ENCODE measurements at places on chromosomes 1 and 21.

GRCh38 chr1:150429805-150430204 is 57.4 kb upstream of the TARS2 start:
- no peak for DNase-seq

DNA sequence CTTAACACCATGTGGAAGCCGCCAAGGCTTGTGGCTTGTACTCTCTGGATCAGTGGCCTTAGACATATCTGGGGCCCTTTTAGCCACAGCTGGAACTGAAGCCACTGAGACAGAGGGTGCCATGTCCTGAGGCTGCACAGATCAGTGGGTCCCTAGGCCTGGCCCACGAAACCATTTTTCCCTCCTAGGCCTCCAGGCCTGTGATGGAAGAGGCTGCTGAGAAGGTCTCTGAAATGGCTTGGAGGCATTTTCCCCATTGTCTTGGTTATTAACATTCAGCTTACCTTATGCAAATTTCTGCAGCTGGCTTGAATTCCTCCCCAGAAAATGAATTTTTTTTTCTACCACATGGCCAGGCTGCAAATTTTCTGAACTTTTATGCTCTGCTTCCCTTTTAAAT is 15.1 kb upstream of the DPH5 start:
- no peak for DNase-seq

GRCh38 chr1:239829535-239829934 is 262.1 kb upstream of the FMN2 start:
- no peak for DNase-seq

- no peak for DNase-seq
Measured at GRCh38 chr1:245098924-245099323, 55.9 kb upstream of the KIF26B start.

- DNase-seq, result no peak
Measured at GRCh38 chr1:227532019-227532619, 31.2 kb upstream of the ZNF678 start.

GRCh38 chr1:91314643-91315042 is 90.0 kb downstream of the HFM1 start:
- DNase-seq, result no peak

- no peak for DNase-seq
Measured at GRCh38 chr21:33971492-33972013, 55.9 kb upstream of the ATP5PO start.

DNA sequence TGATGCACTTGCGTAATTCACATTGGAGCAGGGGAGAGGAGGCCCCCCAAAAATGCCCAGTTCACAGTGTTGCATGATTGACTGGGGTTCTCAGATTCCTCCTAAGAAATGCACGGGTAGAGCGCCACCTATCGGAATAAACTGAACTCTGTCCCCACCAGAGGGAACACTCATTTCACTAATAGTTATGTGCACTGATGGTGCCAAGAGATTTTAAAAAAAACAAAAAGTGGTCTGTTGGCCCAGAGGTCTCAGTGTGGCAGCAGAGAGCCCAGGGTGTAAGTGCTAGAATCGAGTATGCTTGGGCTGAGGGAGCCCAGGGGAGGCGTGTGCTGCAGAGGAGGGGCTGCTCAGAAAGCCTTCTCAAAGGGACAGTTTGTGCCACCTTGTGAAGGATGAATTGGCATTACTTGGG is 6.9 kb downstream of the PINK1 start:
- peak; percentile 70 for DNase-seq

- DNase-seq, result no peak
Measured at GRCh38 chr1:166925810-166926478, 49.4 kb downstream of the ILDR2 start.

GRCh38 chr1:150309758-150310508 is 11.4 kb upstream of the PRPF3 start:
- no peak for DNase-seq

- DNase-seq, result no peak
Measured at GRCh38 chr1:8431019-8431418, 113.1 kb downstream of the SLC45A1 start.

- DNase-seq, result no peak
Measured at GRCh38 chr1:198598796-198599321, 40.0 kb upstream of the PTPRC start.

GRCh38 chr1:118395430-118395991 is 210.5 kb upstream of the SPAG17 start:
- DNase-seq, result no peak

DNA sequence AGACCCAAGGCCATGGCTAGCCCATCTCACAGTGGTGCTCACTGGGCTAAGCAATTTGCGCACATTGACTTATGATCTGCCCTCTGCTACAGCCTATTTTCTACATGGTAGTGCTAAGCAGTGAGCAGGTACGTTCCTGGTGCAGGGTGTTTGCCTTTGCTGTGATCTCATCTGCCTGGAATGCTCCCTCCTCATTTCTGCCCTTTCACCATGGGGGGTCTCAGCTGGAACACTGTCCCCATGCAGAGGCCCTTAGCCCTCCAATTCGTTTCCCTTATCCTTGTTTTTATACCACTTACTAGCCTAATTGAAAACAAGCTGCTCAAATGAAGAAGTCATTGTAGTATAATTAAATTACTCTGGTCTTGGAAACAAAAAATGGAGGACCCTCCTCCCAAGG is 2.0 kb upstream of the B3GALT5 start:
- no peak for DNase-seq

DNA sequence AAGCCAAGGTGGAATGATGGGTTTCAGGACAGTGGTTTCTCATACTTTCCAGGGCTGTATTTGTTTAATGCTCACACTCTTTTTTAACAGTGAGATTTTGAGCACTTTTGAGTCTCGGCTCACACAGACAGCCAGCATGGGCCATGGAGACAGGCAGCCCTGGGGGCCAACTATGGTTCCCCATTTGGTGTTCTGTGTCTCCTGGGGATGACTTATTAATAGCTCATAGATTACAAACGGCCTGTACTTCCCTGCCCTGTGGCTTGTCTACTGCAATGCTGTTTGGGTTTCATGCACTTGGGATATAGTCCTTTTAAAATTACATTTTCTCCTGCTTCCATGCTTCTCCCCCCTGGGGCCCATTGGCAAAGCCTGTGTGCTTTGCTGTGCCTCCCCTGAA is 178.3 kb downstream of the KCNJ6 start:
- DNase-seq, result no peak

GRCh38 chr1:89754518-89754917 is 66.3 kb upstream of the LRRC8D start:
- no peak for DNase-seq

GRCh38 chr1:78419309-78419708 is 71.5 kb upstream of the PTGFR start:
- DNase-seq, result no peak

DNA sequence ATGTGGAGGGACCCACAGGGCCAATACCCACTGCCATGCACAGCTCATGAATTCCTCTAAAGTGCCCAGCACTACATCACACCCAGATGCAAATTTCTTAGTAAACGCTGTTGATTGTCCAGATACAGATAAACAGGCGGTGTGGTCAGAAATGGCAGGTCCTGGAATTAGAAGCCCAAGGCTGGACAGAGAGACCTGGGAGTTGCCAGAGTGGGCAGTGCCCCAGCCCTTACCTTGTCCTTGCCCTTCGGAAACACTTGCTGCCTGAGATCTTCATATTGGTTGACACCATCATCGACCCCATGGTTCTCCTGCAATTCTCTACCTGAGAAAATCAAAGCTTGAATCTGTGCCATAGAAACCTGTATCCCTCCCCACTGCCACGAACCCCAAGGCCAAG is 149.3 kb upstream of the ETV3 start:
- DNase-seq, result no peak

- DNase-seq, result no peak
Measured at GRCh38 chr1:29808141-29808995, 572.0 kb downstream of the PTPRU start.

- DNase-seq, result peak; percentile 38
Measured at GRCh38 chr1:204826970-204827369, 43.7 kb upstream of the NFASC start.

DNA sequence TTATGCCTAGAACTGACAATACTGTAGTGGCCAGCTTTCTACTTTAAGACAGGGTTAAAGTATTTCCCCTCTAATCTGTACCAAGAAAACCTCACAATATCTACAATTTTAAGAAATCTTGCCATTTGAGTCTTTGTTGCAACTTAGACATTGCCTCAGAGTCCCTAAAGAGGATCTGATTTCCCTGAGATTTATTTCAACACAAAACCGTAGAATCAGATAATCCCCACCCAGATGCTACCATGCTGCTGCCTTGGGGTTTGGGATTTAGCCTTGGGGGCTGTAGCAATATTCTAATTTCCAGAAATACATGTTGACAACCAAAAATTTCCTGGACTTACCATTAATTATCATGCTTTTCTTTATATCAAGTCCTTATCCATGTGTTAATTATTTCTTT is 50.3 kb upstream of the DENND1B start:
- no peak for DNase-seq

GRCh38 chr1:155893389-155894142 is 17.6 kb downstream of the RIT1 start:
- peak; percentile 24 for DNase-seq

DNA sequence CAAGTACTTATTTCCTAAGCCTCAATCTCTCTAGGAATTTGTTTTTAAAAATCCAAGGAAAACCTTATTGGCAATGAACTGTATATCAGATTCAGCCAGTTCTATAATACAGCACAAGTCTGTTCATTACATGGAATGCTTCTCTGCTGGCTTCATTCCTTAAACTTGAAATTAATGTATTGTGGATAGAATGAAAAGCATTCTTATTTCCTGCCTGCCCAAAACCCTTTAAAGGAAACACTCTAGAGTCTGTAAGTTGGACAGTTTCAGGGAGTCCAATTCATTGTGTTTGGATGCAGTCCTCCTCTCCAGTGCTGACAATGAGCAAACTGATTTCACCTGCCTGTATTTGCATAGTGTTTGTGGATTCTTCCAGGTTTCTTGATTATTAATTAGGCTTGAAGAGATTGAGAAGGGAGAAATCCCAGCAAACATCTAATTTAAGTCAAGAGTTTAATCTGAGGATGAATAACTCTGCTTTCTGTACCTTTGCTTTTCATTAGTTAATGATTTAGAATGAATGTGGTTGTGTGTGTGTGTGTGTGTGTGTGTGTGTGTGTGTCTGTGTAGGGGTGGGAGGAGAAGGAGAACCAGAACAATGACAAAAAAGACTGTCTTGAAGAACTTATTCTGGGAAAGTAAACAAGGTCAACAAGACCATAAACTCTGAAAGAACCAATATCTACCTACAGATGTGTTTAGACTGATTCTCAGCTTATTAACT is 61.2 kb downstream of the CACHD1 start:
- DNase-seq, result no peak

GRCh38 chr1:64960731-64961130 is 5.6 kb downstream of the JAK1 start:
- DNase-seq, result no peak

GRCh38 chr1:206941766-206942418 is 4.4 kb downstream of the PIGR start:
- no peak for DNase-seq

- no peak for DNase-seq
Measured at GRCh38 chr1:2027961-2028583, 8.9 kb downstream of the GABRD start.

DNA sequence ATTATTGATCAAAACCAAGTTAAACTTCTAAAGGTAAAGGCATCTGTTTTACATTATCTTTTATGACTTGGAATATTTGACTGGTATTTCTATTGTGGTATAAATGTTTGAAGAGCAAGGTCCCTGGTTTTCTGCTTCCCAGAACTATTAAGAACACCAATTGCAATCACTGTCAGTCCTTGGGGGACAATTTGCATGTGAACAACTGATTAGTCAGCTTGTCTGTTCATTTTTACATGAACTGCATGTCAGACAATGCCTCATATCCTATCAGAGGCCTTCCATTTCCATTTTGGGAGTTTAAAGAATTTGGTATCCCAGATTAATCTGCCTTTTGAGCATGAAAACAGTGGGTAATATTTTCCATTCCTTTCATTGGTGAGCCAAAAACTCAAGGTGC is 654.9 kb upstream of the USP24 start:
- no peak for DNase-seq

- no peak for DNase-seq
Measured at GRCh38 chr21:25170681-25171080, 436.6 kb downstream of the MRPL39 start.

GRCh38 chr1:6871300-6871972 is 86.2 kb downstream of the CAMTA1 start:
- no peak for DNase-seq

- no peak for DNase-seq
Measured at GRCh38 chr1:219460896-219461815, 151.7 kb downstream of the ZC3H11B start.

GRCh38 chr21:43983390-43983789 is 28.7 kb upstream of the TRAPPC10 start:
- no peak for DNase-seq

GRCh38 chr1:94688646-94689045 is 131.5 kb upstream of the SLC44A3 start:
- no peak for DNase-seq

DNA sequence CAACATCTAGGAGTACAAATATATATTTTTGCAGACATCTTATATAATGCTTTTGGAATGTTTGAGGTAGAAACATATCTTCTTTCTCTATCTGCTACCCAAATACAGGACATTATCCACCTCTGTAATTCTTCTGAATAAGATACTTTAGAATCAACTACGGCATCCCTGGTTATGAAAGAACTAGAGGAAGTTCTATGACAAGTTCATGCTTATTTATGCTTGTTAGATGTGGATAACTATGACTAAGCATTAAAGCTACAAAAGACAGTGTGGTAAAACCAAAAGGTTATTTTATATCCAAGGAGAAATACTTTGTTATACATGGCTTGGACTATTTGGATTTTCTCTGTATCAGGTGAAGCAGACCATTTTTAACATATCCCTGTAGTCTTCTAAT is 894.0 kb downstream of the KCNT2 start:
- no peak for DNase-seq

- DNase-seq, result no peak
Measured at GRCh38 chr1:16630661-16631247, 17.4 kb upstream of the NBPF1 start.

GRCh38 chr1:192629612-192630011 is 6.3 kb upstream of the RGS13 start:
- DNase-seq, result no peak

DNA sequence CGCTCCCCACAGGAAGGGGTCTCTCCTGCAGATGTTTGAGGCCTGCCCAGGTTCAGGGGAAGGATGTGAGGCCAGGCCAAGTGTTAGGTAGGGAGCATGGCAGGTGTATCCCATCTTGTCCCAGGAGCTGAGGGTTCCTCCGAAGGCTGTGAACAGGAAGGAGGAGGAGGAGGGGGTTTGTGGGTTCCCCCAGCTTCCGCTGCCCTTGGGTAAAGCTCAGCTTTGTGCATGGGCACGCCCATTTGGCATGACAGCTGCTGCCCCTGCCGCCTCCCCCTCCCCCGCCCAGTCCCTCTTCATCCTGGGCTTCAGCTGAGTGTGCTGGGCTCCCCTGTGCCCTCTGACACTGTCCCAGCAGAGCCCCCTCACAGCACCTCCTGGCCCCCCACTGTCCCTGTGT is 25.5 kb downstream of the TNFRSF8 start:
- DNase-seq, result peak; percentile 47

- no peak for DNase-seq
Measured at GRCh38 chr21:27805696-27806095, 838.8 kb upstream of the ADAMTS5 start.

Measured in activated T-cell treated with anti-CD3 and anti-CD28 coated beads, Interleukin-2, amount 50 U/mL, for 48 hours (primary cell).